ENCODE measurements at places on chromosomes 1 and 21.

DNA sequence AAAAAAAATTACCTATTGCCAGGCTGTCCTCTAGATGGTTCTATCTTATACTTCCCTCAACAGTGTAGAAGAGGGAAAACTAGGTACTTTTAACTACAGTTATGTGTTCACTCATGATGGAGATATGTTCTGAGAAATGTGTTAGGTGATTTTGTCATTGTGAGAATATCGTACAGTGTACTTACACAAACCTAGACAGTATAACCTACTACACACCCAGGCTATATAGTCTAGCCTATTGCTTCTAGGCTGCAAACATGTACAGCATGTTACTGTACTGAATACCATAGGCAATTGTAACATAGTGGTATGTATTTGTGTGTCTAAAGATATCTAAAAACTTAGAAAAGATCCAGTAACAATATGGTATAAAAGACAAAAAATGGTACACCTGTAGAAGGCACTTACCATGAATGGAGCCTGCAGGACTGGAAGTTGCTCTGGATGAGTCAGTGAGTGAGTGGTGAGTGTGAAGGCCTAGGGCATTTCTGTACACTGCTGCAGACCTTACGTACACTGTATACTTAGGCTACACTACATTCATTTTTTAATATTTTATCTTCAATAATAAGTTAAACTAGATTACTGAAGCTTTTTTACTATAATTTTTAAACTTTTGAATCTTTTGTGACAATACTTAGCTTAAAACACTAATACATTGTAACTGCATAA is 13.2 kb downstream of the MGST3 start:
- DNase-seq: no peak

DNA sequence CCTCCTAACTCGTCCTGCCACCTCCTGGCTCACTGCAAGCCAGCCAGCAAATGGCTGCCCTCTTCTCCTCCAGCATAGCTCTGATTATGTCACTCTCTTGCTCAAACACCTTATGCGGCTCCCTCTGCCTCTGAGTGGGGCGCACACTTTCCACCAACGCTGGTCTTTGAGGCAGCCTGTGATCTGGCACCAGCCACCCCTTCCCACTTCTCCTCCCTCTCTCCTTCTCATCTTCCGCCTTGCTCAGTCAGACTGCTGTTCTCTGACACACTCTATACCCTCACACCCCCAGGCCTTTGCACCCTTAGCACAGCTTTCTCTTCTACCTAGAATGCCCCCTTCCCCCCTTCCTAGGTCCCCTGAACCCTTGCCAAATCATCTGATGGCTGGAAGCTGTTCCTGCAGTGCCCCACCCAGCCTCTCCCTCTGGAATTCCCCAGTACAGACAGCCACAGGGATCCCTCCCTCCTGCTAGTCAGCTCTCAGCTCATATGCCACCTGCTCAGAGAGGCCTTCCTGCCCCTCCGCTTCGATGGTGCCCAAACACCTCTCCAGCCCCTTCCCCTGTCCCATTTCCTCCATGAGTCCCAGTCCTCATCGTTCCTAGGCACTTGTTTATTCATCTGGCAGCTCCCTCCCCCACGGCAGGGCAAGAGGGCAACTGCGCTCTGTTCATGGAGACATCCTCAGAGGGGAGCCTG is 21.7 kb upstream of the PEF1 start:
- no peak for DNase-seq

DNA sequence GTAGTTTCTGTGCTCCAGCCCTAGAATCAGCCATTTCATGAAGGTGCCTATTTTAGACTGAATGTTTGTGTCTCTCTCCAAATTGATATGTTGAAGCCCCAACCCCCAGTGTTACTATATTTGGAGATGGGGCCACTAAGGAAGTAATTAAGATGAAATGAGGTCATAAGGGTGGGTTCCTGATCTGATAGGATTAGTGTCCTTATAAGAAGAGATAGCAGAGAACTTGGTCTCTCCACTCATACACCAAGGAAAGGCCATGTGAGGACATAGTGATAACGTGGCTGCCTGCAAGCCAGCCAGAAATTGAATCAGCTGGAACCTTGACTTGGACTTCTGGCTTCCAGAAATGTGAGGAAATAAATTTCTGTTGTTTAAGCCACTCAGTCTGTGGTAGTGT is 12.3 kb downstream of the RAVER2 start:
- no peak for DNase-seq

GRCh38 chr1:43449708-43450069 is 4.0 kb downstream of the HYI start:
- no peak for DNase-seq

- no peak for DNase-seq
Measured at GRCh38 chr1:165408518-165408917, 36.4 kb downstream of the RXRG start.

- peak; percentile 79 for DNase-seq
Measured at GRCh38 chr1:20493839-20494608, 8.0 kb upstream of the CAMK2N1 start.

GRCh38 chr1:91900562-91900961 is 14.6 kb upstream of the TGFBR3 start:
- peak; percentile 85 for DNase-seq

- no peak for DNase-seq
Measured at GRCh38 chr1:224617410-224618355, 1.6 kb downstream of the CNIH3 start.

DNA sequence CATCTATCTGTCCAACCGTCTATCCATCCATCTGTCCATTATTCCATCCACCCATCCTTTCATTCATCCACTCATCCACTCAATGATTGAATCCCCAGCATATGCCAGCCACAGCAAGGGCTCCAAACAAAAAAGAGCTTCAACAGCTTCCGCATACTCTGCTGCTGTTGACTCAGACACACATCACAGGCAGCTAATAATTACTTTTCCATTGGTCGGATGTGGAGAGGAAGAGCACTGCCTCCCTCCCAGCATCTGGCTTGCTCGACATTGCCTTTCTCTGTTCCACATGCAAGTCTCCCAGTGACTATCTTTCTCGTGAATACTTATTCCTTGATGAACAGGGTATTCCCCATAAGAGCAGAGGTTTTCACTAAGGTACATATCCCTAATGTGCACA is 176.5 kb downstream of the HIVEP3 start:
- DNase-seq: peak; percentile 66

GRCh38 chr1:3732434-3733093 is 19.7 kb upstream of the CCDC27 start:
- no peak for DNase-seq

- no peak for DNase-seq
Measured at GRCh38 chr1:170520601-170521000, 11.4 kb upstream of the GORAB start.

- no peak for DNase-seq
Measured at GRCh38 chr1:24186993-24187790, at the start of gene IFNLR1. TSS of gene IFNLR1 (minus strand) at chr1:24187289. CDS start at chr1:24187248, 41 bp downstream.

GRCh38 chr1:1914971-1915692 is at the start of gene CALML6:
TSS of gene CALML6 (plus strand) at chr1:1915260. CDS start at chr1:1915281, 21 bp downstream.
- no peak for DNase-seq

- DNase-seq: no peak
Measured at GRCh38 chr21:36773995-36774394, 75.1 kb downstream of the SIM2 start.

DNA sequence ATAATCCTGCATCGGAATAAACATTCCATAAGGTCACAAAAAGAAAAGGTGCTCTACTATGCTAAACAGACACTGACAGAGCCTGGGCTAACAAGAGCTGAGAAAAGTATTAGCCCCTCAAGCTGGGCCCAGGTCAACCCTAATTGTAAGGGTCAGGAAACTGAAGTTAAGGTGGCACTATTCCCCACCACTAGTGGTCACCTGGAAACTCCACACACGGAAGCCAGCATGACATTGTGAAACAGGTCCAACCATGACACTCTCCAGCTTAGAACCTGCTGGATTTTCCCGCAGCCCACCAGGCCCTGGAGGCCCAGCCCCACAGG is 1.2 kb downstream of the PTTG1IP start:
- DNase-seq: no peak

GRCh38 chr1:96634883-96635282 is 86.7 kb upstream of the PTBP2 start:
- no peak for DNase-seq

GRCh38 chr1:24564695-24565094 is 8.8 kb downstream of the NCMAP start:
- DNase-seq: no peak

- no peak for DNase-seq
Measured at GRCh38 chr1:62176597-62177312, 17.9 kb upstream of the L1TD1 start.

DNA sequence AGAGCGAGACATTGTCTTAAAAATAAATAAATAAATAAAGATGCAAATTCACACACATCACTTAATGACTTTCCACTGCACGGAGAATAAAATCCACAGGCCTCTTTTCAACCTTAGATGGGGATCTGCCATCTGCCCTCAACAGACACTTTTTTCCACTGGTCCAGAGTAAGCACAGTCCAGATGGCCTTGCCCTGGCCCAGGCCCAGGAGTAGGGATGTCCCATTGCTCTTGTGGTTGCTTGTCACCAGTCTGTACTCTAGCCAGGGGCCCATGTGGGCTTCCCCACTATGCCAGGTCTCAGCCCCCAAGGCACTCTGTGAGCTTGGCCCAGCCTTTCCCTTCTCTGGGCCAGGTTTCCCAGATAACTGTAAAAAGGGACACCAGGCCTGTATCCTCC is 17.4 kb downstream of the PLOD1 start:
- DNase-seq: no peak

GRCh38 chr21:21858502-21859334 is 860.5 kb downstream of the NCAM2 start:
- DNase-seq: no peak

GRCh38 chr1:56430141-56430839 is 149.1 kb downstream of the PLPP3 start:
- DNase-seq: no peak

GRCh38 chr1:26281971-26282370 is 2.1 kb downstream of the SH3BGRL3 start:
- DNase-seq: peak; percentile 29

DNA sequence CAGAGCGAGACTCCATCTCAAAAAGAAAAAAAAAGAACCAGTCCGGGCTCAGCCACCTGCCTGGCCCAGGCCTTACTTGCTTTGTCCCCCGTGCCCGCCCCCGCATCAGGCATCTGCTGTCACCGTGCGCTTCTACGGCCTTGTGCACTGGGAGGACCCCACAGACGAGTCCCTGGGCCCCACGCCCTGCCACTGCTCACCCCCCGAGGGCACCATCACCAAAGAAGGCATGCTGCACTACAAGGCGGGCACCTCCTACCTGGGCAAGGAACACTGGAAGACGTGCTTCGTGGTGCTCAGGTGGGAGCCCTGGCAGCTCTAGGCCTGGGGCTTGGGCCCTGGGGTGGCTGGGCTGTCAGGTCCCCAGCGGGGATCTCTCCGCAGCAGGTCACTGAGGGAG is 5.6 kb upstream of the SLC25A34 start:
- DNase-seq: no peak

- no peak for DNase-seq
Measured at GRCh38 chr1:41981796-41982195, 63.1 kb upstream of the HIVEP3 start.

DNA sequence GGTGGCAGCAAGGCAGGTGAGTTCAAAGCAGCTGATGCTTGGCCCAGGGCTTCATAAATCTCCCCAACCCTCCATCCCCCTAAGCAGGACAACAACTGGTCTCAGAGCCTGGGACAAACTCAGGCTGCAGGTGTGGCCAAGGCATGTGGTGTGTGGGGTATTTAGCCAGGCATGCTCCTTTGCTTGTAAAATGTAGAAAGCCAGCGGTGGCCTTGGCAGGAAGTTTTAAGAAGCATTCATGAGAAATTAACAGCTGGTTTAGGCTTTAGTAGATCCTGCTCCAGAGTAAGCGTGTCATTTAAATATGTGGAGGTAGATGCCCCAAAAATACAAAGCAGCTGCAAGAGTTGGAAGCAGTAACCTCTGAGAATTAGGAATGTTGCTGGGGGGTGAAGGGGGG is 44.8 kb downstream of the NTPCR start:
- DNase-seq: no peak

DNA sequence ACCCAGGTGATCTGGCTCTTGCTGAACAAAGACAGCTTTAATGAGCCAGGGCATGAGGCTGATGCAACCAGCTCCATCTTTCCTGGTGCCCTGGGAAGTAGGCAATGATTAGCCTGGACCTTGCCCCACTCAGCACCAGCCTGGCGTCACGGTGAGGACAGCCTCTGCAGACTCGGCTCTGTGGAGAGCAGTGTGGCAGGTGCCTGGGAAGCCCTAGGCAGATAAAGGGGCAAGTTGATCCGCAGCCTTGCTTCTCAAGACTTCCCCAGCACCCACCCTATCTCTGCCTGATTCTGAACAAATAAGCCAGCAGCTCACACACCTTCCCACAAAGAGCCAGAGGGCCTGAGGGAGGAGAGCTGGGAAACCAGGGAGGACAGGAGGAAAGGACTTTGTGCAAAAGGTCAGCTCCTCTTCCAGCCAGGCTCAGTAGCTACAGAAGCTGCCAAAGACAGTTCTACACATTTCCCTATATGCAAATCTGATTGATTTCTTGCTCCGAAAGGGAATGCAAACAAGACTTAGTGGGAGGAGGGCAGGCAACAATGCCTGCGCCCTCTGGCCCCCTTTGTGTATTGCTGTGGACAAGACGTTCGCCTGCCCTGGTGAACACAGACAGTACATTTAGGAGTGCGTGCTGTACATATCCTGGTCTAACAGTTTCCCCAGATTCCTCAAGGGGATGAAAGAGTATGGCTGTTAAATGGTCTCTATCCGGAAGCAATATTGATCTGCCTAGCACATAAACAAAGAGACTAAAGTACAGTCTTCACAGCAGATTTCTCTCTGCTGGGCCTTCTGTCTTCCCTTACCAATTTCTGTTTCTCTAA is 63.8 kb downstream of the BCAR3 start:
- no peak for DNase-seq

DNA sequence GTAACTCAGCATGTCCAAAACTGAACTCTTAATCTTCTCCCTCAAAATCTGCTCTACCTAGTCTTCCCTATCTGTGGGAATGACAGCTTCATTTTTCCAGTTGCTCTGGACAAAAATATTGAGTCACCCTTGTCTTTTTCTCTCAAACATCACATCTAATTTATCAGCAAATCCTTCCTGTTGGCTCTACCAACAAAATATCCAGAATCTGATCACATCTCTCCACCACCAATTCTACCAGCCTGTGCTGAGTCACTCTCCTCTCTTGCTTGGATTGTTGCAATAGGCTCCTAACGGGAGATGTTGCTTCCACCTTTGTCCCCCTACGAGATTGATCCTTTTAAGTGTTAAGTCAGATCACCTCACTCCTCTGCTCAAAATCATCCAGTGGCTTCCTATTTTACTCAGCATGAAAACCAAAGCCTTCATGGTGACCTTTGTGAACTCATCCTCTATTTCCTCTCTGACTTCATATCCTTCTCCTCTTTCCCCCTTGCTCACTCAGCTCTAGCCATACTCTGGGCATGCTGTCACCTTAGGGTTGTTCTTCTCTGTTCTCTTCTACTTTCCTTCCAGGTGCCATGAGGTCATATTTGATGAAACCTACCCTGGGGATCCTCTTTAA is 21.5 kb upstream of the SMYD2 start:
- DNase-seq: no peak
